Fibroblast of skin of right biceps (primary cell): ENCODE measurements at places on chromosomes 12 and 14.

DNA sequence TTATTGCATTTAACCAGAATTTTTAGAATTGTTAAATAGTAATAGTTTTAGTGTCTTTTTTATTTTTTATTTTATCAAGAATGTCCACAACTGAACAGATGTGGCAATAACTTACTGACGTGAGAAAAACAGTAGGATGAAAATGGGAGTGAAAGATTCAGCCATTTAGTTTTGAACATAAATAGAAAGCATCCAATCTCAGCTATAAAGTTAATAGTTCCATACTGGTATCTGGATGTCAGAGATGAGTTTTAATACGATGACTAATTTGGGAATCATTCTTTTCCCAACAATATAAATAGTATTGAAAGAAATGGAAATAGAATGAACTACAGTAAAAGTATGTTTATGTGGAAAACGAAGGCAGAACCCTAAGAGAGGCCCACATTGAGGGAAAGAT lies 159.4 kb downstream of the EPS8 start:
- peak; percentile 84 for DNase-seq

GRCh38 chr14:84127495-84127894 lies 1402.4 kb upstream of the FLRT2 start:
- no peak for DNase-seq

DNA sequence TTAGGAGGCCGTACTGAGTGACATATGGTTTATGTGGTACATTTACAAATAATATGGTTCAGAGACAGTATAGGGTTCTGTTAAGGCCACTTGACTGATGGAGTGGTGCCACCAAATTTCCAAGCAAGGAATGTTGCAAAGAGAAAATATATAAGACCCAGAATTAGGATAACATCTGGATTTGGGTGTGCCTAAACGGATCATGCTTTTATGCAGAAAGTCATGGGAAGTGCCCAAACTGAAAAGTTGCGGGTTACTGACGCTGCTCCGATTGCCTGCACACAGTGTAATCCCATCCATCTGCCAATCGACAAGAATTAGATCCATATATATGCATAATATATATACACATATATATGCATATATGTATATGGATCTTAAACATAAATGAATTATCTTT lies 138.4 kb upstream of the DCN start:
- DNase-seq = no peak

GRCh38 chr14:92693998-92694795 lies 54.2 kb downstream of the LGMN start:
- DNase-seq = no peak

GRCh38 chr12:10851243-10851858 lies 2.1 kb upstream of the PRR4 start:
- no peak for DNase-seq
